ENCODE measurements at places on chromosomes 2 and 18.

DNA sequence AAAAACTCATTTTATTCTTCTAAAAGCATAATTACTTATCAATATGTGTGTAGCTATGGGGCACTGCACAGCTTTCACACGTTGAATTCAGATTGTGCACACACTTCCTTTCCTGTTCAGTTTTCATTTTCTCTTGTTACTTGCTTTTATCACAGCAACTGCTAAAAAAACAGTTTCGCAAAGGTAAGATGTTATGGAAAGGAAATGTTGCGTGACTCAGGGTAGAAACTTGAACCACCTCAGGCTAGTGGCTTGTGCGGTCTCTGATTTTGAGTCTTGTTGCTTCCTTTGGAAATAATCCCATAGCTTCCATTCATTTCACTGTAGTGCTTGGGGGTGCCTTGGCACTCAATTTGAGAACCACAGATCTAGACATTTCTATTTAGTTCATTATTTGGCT, 171.9 kb downstream of the FMNL2 start:
- no peak for DNase-seq

DNA sequence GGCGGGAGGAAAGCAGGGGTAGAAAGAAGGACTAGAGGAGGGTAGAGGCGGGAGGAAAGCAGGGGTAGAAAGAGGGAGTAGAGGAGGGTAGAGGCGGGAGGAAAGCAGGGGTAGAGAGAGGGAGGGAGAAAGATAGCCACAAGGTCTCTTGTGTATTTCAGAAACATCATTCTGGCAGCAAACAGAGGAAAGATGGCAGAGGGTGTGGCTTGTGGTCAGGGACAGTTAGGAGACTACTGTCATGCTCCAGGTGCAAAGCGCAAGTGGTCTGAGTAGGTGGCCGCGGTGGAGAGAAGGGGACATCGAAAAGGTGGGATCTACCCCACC, 82.4 kb upstream of the TAF1B start:
- DNase-seq = no peak

DNA sequence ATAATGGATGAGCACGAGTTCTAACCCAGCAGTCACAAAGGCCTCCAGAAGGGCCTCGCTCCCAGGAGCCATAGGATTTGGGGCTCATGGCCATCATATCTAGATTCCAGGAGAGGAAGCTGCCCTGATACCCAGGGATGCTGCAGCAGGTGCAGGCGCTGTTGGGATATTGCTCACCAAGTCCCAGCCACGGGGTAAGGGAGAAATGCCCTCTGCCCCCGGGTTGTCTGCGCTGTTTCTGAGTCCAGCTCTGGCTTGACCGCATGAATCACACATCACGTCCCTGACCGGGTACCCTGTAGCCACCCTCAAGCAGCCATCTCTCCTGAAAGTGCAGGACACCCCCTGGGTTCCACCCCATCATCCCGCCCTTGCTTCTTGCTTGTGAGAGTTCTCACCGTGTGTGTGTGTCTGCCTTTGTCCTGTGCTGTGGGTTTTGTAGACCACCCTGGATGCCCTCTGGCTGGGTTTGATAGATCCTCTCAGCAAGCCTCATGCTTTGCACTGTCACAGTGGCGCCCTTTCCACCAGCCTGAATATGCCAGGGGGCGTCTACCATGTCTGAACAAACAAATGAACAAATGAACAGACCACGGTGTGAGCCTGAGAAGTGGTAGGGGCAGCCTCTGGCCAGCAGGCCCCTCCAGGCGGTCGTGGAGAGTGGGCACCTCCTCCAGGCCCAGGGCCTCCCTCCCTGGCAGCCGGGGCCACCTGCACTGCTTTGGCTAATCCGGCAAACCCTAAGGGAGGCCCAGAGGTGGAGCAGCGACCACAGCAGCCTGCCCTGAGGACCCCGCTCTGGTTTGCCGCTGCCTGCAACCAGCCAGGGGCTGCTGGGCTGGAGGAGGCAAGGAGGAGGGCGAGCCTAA, 32.1 kb downstream of the ADRA2B start:
- DNase-seq = no peak

GRCh38 chr2:85754313-85755095, 713 bp downstream of the ATOH8 start:
- peak; percentile 17 for DNase-seq

DNA sequence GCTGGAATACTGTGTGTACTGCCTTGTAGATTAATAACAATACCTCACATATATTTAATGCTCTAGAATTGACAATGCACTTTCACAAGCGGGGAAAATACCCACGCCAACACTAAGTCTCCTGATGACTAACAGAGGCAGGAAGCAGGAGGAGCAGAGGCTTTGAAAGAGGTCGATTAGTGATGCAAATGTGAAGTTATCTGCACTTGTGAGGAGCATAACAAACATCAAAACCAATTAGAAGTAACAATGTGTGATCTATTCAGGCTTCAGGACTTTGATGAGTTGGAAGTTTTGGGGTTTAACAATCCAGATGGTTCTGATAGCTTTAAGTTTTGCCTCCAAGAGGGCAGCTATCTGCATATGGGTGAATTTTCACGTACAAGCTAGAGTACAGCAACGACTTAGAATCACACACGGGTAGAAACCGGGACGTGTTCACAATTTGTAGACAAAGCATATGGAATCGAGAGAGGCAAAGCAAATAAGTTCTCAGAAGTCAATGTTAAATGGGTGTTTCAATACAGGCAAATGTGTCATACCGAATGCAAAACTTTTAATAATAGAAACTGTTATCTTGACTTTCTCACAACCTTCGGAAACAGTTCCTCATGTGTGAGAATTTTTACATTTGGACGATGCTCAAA, 114.5 kb downstream of the METTL8 start:
- no peak for DNase-seq

DNA sequence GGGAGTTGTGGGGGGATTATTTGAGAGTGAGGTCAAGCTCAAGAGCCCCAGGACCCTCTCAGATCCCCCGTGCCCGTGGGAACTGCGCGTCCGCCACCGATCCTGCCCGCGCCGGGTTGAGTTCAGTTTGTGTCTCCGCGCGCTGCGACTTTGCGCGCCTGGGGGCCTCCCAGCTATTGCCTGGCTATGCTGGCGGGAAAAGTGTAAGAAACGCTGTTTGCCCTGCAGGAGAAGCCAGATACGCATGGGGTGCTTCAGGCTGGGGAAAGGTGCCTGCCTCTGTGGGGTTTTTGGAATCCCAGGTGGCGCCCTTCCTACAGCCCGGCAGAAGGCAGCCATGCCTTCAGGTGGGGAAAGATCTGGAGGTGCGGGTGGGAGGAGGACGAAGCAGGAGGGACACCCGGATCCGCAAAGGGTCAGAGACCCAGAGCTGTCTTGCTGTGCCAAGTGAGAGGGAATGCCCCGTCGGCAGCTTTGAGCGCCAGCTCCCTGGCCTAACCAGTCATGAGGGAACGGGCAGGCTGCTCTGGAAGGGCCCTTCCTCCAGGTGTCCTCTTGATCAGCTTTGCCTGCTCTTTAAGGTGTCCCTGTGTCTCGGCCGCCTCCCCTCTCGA, 22.5 kb downstream of the TEX44 start:
- DNase-seq = no peak

- DNase-seq = peak; percentile 41
Observed at GRCh38 chr18:27847412-27847811, 329.5 kb downstream of the CDH2 start.

DNA sequence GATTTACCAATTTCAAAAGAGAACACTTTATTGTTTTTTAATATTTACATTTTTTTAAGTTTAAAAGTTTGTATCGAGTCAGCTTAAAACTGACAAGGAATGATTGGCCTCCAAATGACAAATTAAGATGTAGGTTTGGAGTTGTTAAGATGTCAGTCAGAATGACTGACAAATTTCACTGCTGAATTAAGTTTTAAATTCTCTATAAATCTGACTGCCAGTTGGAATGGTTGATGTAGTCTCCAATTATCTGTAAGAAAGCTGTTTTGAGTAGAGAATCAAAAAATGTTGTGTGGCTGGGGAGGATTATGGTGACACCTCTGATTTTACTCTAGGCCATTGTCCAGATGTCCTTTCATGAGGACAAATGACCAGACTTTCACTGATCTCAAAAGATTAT, 165.3 kb upstream of the CDH20 start:
- DNase-seq = no peak

GRCh38 chr2:105798595-105798994, 53.9 kb downstream of the NCK2 start:
- DNase-seq = no peak

GRCh38 chr18:76914314-76914713, 92.0 kb downstream of the ZNF236 start:
- no peak for DNase-seq

- DNase-seq = no peak
Observed at GRCh38 chr2:98547092-98547790, 61.1 kb downstream of the COA5 start.

- DNase-seq = no peak
Observed at GRCh38 chr2:74893332-74893731, 59.4 kb downstream of the HK2 start.

GRCh38 chr2:34001557-34001956, 402.5 kb upstream of the FAM98A start:
- no peak for DNase-seq

DNA sequence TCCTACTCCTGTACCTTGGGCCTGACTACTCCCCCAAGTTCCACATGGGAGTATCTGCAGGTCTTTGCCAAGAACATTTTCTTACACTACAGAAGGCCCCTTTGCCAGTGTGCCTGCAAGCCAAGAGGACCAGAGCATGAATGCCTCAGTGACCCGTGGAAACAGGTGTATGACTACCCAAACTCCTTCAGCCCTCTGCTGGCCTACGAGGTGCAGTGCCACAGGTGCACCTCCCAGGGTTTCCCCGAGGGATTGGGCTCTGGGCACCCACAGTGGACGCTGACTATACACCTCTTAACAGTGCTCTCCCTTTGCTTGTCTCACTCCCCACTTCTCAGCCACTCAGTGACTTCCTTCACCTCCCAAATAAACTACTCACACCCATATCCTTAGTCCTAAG, 91.4 kb downstream of the COL6A3 start:
- no peak for DNase-seq

GRCh38 chr2:164764996-164765395, 76.6 kb downstream of the COBLL1 start:
- no peak for DNase-seq

- no peak for DNase-seq
Observed at GRCh38 chr18:79139206-79139605, 70.0 kb downstream of the ATP9B start.

All from NCI-H1092 treated with DMSO at 0.1 percent for 48 hours (cell line).